Activated T-cell treated with anti-CD3 and anti-CD28 coated beads, Interleukin-2, amount 50 U/mL, for 48 hours (primary cell): ENCODE measurements at places on chromosomes 5 and 9.
A peak's percentile ranks its signal among the peaks of the same experiment; 100 is the strongest.

- no peak for DNase-seq
Measured at GRCh38 chr5:160245506-160246086, 16.3 kb downstream of the FABP6 start.

- DNase-seq = no peak
Measured at GRCh38 chr5:522899-523440, 1.3 kb downstream of the SLC9A3 start.

- no peak for DNase-seq
Measured at GRCh38 chr5:107772418-107773310, 101.9 kb upstream of the EFNA5 start.

DNA sequence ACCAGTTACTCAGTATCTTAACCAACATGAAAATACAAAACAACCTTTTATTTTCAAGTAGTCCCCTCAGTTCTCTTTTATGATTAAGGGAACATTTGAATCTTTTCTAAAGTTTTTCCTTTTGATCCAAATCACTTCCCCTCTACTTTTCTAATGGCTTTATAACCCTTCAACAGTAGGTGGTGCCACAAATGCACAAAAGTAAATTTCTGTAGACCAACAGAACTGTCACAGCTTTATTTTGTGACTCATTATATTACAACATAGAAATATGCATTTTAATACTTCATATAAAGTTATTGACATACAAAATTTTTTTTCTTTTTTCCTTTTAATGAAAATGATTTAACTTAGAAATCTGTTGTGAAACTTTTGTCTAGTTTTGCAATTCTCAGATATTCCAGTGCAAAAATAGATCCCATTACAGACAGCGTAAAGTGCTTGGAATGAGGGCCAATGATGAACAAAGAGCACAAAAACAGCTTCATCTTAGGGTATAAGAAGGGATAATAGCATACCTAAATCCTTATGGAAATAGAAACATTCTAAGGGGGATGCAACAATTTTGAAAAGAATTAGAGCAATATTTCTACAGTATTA lies 17.0 kb downstream of the NIPSNAP3B start:
- no peak for DNase-seq

DNA sequence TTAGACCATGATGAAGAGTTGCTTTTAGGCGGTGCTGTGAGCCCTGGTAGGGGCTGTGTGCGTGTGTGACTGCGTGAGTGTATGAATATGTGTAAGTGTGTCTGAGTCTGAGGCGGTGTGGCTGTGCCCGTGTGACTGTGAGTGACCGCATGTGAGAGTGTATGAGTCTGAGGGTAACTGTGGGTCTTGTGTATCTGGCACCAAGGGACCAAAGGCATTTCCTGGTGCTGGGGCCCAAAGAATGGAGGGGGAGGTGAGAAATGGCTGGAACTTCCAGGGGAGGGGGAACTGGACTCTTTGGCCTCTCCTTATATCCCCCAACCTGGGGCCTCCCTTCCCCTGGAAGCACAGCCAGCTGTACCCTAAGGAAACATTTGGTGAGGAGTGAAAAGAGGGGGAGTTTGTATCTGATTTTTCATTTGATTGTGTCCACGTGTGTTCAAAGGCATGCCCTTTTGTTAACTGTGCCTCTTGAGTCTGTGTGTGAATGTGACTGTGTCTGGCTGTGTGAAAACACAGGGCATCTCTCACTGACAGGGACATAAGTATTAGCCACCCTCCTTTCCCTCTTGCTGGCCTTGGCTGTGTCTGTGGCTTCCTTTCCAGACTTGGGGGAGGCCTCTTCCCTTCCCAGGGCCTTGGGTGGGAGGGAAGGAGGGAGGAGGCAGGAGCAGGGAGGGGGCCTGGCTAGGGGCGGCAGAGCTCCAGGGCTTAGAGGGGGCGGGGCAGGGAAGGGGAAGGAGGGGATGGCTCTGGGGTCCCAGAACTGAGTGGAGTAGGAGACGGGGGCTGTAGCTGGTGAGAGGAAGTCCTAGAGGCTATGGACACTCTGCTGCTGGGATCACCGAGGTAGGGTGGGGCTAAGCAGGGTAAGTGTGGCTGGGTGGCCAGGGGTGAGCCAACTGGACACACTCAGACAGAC lies 1.4 kb downstream of the IL11RA start:
- no peak for DNase-seq

DNA sequence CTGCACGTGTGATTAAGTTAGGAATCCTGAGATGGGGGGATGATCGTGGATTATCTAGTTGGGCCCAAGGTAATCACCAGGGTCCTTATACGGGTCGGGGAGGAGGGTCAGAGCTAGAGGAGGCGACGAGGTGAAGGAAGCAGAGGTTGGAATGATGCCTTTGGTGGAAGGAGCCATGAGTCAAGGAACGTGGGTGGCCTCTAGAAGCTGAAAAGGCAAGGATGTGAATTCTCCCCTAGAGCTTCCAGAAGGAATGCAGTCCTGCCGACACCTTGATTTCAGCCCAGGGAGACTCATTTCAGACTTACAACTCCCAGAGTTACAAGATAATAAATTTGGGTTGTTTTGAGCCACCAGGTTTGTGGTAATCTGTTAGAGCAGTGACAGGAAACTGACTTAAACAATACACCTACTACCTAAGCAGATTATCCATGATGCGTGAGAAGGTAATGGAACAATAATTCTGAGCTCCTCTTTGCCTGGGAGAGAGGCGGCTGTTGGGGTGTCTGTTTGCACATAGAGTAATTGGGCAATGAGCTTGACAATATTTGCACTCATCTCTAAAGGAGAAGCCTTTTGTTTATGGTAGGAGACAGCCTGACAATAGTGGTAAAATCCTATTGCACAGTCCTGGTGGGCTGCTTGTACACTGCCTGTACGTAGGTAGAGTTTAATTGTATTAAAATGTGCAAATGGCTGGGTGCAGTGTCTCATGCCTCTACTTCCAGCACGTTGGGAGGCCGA lies 129.3 kb upstream of the IER5L start:
- peak; percentile 15 for DNase-seq

DNA sequence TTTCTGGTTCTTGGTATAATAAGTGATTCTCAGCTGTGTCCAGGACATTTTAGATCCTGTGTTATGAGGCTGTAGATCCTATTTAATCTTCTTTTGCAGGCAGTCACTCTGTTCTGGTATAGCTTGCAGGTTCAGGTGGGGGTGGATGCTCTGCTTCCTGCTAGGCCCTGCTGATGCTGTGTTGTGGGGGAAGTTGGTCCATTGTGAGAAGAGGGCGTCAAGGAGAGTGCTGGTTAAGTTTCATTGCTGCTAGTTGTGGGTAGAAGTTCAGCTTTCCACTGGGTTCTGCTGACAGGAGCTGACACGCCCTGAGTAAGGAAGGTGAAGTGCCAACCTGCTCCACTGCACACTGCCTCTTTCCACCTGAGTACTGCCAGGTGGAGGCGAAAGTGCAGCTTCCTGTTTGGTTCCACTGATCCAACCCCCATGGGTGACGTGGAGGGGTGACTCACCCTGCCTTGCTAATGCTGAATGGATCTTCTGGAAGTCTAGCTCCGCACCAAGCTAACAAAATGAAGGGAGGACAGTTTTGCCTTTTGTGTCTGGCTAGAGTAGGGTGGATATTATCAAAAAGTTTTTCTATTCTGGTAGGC lies 16.3 kb downstream of the NMRK1 start:
- peak; percentile 71 for DNase-seq

- no peak for DNase-seq
Measured at GRCh38 chr9:119126040-119126439, 243.2 kb downstream of the BRINP1 start.

DNA sequence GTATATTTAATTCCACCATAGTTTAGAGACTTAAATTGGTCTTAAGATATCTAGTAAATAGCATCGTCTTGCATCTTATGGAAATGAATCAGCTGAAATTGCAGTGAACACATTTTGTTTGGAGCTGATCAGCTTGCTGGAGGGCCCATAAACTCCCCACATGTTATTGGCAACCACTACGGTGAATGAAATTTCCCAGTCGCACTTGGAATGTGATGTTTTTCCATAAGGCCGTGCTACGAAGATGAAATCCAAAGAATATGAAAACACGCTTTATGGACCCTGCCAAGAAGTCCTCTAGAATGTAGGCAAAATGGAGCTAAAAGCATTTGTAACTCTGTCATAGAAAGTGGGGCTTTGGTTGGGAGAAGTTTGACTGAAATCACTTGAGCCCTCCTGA lies 572.1 kb downstream of the ACTL7B start:
- no peak for DNase-seq

- no peak for DNase-seq
Measured at GRCh38 chr9:27861887-27862286, 288.6 kb upstream of the C9orf72 start.

DNA sequence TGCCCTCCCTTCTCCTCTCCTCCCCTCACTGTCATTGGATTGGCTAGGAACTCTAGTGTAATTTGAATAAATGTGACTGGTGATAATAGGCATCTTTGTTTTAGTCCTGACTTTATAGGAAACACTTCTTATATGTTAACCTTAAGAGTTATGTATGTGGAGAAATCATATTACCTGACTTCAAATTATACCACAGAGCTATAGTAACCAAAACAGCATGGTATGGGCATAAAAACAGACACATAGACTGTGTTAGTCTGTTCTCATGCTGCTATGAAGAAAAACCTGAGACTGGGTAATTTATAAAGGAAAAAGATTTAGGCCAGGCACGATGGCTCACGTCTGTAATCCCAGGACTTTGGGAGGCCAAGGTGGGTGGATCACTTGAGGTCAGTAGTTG lies 9.4 kb downstream of the MRRF start:
- no peak for DNase-seq

DNA sequence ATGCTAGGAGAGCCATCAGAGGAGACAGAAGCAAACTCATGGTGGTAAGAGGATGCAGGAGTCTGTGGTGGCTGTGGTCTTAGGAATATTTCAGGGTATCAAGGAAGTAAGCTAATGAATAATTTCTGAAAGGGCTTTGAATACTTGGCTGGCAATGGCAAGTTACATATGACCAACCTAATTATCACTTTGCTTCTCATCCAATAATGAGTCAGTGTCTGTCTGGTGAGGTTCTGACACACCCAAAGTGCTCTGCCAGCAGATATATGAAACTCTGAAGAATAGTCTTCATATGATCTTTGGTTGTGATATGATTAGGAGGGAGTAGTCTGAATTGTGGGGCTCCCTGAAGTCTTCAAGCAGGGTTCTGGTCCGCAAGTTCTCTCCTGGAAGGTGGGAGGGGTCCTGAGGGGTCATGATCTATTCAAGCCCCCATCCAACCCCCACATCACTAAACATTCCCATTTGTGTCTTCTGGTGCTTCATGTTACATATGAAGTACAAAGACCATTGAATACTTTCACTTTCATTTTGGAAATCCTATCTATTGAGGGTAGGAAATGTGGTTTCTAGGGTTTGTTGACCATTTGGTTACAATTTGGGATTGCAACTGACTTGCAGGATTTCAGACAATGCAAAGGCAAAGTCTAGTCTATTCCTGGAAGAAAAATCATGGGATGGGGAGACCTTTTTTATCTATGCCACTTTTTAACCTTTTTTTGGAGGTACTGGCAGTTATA lies 199.9 kb upstream of the CDKN2B start:
- DNase-seq = peak; percentile 35

- DNase-seq = no peak
Measured at GRCh38 chr9:3875361-3876132, 349.7 kb upstream of the RFX3 start.

DNA sequence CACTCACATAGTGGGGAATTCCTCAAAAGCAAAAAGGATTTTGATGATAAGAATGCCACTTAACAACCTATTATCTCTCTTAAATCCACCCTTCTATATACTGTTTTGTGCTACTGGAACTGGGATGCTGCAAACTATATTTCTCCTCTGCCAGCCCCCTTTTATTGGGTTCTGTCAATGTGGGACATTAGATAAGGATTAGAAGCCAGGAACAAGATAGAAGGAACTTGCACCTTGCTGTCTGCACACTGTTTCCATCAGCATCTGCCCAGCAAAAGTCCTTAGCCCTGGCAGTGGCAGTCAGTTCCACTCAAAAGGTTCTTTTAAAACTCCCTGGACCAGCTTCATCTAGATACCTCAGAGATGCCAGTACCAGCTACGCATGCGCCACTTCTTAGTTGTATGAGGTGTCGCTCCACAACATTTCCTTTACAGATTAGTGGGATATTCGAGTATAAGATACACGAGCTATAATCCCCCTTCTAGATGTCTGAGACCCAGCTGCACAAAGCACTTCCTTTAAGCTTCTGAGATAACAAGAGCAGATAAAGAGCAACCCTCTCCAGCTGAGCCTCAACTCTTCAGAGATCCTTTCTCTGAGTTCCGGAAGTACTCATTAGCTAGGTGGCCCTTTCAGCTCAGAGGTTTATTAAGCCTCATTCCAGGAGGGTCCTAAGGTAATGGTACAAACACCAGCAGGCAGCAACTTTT lies 45.3 kb downstream of the CERT1 start:
- DNase-seq = no peak

- no peak for DNase-seq
Measured at GRCh38 chr9:106622164-106622487, 240.8 kb upstream of the ZNF462 start.

- DNase-seq = no peak
Measured at GRCh38 chr5:124670722-124671184, 75.7 kb downstream of the ZNF608 start.

- DNase-seq = no peak
Measured at GRCh38 chr5:87027570-87027969, 240.1 kb upstream of the RASA1 start.

GRCh38 chr9:69157751-69158466 lies 16.2 kb upstream of the TJP2 start:
- no peak for DNase-seq

DNA sequence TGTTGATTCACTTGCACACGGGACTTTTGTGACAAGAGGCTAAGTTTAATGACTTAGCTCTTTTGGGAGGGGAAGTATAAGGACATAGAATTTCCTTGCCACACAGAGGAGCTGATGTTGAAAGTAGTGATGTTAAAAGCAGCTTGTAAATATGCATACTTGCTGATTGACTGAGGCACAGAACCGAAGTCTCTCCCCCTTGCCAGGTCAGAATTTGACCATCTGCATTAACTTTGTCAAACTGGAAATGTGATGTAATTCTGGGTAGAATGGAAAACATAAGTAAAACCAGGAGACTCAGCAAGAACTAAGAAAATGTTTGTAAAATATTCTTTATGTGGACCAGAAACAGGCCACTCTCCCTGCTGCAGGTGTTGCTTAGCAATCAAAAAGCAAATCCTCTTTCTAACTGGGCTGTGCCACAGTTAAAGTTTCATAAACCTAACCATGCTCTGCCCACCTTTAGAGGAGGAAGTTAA lies 284.2 kb downstream of the NR3C1 start:
- no peak for DNase-seq

- no peak for DNase-seq
Measured at GRCh38 chr5:158943057-158943456, 156.7 kb downstream of the EBF1 start.

- DNase-seq = no peak
Measured at GRCh38 chr5:87361031-87361445, 51.7 kb downstream of the CCNH start.

- DNase-seq = no peak
Measured at GRCh38 chr9:106032978-106033377, 338.6 kb downstream of the TMEM38B start.

GRCh38 chr5:6454628-6455053 lies 6.0 kb downstream of the UBE2QL1 start:
- DNase-seq = no peak

GRCh38 chr5:151058891-151059489 lies 21.8 kb downstream of the TNIP1 start:
- DNase-seq = no peak

GRCh38 chr5:159206818-159207217 lies 2.5 kb downstream of the RNF145 start:
- DNase-seq = no peak

GRCh38 chr5:145856285-145856818 lies 16.5 kb downstream of the GRXCR2 start:
- peak; percentile 53 for DNase-seq
